Fibroblast of the conjunctiva (primary cell): ENCODE measurements at places on chromosomes 3 and 15.

DNA sequence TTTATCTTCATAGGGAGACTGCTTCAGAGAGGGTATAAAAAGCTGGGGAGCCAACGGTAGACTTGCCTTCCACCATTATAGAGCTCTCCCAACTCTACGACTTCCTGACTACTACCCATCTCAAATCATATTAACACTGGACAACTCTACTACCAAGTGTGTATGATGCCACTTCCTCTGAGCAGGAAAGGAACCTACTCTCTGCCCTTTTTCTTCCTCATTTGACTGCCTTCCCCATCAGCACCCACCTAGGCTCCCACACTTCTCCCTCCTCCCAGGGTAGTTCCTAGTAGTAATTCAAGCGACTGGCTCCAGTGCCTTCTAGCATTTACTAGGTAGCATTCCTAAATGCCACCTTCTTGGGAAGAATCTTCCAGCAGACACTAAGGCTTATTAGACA is 24.5 kb upstream of the TBL1XR1 start:
- no peak for DNase-seq

DNA sequence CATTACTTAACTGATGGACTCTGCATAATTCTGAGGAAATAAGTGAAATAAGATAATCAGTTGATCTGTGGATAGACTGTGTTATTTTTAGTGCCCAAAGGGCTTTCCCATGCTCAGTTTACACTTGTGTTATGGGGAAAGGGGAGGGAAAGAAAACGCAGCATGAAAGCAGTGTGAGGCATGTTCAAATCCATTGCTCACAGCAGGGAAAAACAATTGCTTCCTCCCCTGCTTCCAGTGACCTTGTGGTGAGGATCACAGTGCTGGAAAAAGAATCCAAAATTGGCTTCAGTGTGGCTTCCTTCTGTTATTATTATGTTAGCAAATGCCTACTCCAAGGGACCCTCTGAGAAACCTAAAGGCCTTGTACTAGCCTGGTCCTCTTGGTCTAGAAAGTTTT is 285.1 kb upstream of the CDIN1 start:
- no peak for DNase-seq

- DNase-seq = no peak
Observed at GRCh38 chr3:127820826-127821313, 1.4 kb downstream of the MGLL start.

DNA sequence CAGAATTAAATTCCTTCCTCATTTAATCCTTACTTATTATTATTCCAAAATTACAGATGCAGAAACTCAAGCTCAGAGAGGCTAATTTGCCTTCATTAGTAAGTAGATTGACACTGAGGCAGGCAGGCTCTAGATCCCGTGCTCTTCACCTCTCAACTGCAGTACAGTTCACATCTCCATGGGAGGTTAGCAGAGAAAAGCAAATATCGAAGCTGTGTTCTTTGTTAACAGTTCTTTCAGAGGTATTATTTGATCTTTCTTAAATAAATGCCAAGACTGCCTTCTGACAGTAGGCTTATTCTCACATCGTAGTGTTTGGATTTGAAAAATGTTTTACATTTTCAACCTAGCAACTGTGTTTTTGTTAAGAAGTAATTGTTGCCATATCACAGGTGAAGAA is 15.9 kb upstream of the FAH start:
- DNase-seq = no peak

GRCh38 chr3:64141476-64141875 is 83.8 kb downstream of the PRICKLE2 start:
- DNase-seq = no peak
